ENCODE measurements at places on chromosomes 4 and X.

DNA sequence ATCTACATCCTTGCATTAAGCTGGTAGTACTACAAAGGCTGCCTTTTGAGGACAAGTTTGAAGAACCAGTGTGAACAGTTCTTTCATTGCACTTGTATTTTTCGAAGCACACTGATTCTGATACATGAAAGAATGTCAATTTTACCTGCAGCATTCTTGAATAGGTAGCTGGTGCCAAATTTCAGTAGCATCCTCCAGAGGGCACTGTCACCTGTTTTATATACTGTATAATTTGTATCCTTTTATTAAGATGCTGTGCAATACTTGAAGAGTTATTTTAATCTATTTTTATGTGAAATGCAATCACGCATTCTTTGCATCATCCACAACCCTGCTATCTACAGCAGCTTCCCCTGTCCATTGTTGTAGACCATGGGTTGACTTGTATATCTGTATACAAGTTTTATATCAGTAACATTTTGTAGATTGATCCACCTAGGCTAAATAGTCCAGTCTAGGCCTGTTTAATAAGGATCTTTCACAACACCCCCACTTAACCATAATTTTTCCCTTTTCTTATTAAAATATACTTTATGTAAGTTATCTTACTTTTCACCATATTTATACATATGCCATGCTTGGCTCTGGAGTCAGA, 325.7 kb downstream of the PCDH7 start:
- DNase-seq, result no peak

DNA sequence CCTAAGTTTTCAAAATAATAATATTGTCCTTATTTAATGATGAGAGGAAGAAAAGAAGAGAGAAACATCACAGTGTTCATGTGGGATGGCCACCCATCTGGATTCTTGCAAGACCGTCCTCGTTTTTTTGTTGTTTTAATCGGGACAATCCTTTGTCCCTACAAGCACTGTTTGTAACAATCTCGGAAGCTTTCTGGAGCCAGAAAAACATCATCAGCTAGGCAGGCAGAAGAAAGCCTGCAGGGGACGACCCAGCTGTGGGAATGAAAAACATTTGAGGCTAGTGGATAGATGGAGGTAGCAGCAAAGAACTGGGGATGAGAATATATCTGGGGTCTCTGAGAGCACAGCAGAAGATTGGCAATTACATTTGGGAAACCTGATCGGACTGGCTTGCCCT, 105.6 kb downstream of the DKK2 start:
- no peak for DNase-seq

GRCh38 chr4:179817317-179817716, 2375.1 kb upstream of the AGA start:
- no peak for DNase-seq

DNA sequence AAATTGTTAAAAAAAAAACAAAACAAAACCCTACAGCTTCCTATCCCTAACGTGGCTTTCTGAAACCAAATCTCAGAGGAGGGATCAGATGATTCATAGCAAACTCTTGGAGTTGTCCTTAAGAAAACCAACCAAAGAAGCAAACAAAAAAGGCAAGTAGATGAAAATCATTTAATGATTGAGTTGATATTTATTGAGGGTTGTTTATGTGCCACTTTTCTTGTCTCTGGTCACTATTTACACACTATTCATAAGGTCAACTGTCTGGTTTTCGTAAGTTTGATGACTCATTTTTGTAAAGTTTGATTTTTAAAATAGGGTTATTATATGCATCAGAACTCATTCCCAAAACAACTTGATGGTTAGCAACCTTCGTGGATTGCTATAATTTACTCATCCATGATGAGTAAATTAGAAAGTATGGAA, 133.4 kb downstream of the UNC5C start:
- DNase-seq, result no peak

GRCh38 chr4:173167758-173168395, 734 bp upstream of the GALNT7 start:
- DNase-seq, result peak; percentile 4

GRCh38 chr4:19416146-19416545, 835.6 kb upstream of the SLIT2 start:
- no peak for DNase-seq

DNA sequence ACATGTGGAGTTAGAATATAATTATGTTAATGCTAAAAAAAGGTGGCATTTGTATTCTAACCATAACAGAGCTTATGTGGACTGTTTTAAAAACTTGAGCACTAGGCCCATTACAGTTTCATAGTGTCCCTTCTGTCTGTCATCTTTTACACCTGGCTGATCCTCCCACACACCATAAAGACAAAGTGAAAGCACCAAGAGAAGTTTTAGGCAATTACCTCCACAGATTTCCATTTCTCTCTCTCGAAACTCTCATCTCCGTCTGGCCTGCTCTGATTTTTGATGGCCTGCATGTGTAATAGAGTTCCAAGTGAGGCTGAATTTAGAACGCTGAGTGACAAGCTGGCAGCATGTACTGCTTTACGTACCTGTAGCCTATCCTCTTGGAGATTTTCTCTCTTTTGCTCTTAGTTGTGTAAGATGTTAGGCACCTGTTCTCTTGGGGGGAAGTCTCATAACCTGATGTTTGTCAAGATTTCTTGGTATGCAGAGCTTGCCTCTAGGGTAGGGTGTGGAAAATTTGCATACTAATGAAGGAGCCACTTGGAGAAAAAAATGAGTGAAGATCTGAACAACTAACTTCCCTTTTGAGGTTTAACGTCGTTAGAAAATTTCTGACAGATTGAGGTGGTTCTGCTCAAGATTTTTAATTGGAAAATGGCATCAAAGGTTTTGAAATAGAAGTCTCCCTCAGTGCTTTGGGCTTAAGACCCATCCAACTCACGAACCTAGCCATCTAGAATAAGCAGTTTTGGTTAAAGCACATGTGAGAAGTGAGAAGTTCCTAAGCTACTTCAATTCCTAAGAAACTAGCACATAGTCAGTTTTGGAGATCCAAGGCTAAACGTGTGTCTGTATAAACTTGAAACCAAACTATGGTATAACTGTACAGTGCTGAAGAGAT, 57.6 kb upstream of the RAP1GDS1 start:
- DNase-seq, result no peak

GRCh38 chrX:107730991-107731766, 44.4 kb downstream of the TSC22D3 start:
- no peak for DNase-seq

- no peak for DNase-seq
These were observed 5.8 kb upstream of the USP38 start for GRCh38 chr4:143178923-143179322.

GRCh38 chr4:11397146-11397545, 31.5 kb downstream of the HS3ST1 start:
- DNase-seq, result no peak

DNA sequence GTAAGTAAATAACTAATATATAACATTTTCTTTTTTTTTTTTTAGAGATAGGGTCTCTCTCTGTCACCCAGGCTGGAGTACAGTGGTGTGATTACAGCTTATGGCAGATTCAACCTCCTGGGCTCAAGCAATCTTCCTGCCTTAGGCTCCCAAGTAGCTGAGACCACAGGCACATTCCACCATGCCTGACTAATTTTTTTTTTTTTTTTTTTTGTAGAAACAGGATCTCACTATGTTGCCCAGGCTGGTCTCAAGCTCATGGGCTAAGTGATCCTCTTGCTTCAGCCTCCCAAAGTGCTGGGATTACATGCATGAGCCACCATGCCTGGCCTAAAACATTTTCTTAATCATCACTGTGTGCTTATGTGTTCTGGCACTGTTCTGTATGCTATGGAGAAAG, 32.8 kb downstream of the MGARP start:
- no peak for DNase-seq

GRCh38 chr4:68451246-68452211, 4.3 kb downstream of the TMPRSS11E start:
- no peak for DNase-seq

- no peak for DNase-seq
These were observed 15.0 kb upstream of the RAI2 start for GRCh38 chrX:17876135-17876534.

DNA sequence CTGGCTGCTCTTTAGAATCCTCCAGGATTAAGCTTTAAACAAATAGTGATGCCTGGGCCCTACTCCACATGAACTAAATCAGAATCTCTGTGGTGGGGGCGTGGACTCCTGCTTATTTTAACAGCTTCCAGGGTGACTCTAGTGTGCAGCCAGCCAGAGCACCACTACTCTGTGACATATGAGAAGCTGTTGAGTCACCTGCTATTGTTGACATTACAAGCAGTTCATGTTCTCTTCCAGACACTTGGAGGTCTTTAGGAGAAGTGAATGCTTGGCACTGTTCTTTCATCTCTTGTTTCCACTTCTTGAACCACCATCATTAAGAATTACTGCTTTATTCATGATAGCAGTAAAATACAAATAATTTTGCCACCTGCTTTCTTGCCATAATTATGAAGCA, 426 bp upstream of the C4orf51 start:
- no peak for DNase-seq

DNA sequence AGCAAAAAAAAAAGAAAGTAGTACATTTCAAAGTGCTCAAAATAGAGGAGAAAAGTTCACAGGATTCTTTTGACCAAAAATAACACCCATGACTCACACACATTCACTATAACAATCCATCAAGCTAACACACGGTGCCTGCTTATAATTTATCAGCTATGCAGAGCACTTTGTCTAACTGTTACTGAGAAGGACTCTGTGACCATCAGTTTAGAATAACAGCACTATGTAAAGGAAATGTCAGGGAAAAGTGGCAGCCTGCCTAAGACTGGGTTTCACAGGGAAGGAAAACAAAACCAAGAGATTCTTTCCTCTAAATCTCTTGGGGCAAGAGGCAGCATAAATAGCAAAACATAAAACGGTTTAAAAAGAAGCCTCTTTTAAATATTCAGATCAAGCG, 54.8 kb downstream of the CCDC149 start:
- DNase-seq, result no peak

- DNase-seq, result no peak
These were observed 56.4 kb downstream of the UBE2K start for GRCh38 chr4:39754309-39754708.

DNA sequence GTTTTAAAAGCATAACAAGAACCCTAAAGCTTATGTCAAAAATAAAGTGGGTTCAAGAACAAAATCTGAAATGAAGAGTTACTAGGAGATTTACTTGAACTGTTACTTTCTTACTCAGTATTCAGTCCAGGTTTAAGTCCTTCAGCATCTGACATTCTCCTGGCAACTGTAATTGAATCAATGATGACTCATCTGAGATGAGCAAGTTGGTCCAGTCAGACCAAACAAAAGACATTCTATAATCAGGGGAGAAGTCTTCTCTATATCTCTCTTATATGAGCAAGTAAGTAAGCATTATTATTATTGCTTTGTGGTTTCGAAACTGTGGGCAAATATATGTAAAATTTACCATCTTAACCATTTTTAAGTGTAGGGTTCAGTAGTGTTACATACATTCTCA, 34.6 kb downstream of the MAP9 start:
- DNase-seq, result no peak

DNA sequence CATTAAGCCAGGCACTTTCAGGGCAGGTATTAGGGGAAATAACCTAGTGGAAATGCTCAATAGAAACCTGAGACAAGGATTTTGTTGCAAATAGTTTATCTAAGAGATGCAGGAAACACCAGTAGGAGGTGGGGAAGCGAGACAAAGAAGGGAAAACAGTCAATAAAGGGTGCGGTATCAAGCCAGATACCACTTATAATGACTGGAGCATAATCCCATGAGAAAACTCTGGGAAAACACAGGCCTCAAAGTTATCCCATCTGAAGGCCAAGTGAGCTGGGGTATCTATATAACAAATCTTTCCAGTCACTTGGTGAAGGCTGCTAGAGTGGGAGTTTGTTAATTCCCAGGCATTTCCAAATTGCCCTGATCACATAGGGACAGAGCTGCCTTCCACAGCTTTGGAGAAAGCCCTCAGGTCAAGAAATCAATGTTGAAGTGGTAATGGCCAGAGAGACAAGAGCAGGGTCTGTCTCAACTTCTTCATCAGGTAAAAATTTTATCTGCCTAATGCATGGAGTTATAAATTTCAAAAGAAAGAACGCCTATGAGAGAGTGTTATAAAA, 9.8 kb upstream of the HMGB2 start:
- no peak for DNase-seq

DNA sequence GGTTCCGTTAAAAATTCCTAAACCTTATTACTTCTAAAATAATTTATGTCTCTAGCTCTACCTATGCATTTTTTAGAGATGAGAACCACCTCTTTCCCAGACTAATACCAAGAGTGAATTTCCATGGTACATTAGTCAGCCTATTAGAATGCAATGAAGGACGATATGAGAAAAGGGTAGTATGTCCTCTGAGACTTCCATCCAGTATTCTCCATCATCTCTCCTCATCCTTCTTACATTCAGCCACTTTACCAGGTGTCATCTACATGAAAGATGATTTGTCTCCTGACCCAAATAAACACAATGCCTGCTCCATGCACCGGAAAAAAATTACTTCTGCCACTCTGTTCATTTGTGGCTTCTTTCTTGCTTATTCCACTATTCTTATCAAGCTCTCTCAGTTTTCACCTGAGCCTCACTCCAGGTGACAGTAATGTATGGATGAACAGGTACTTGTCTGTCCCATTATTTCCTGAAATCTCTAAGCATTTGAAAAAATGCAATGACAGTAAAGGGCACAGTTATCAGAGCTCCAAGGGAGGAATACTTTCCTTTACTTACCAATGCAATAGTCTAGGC, 97.9 kb downstream of the MAB21L2 start:
- DNase-seq, result no peak

- DNase-seq, result no peak
These were observed 105.1 kb upstream of the NAP1L5 start for GRCh38 chr4:88802585-88803286.

GRCh38 chr4:183599284-183599683, 59.7 kb downstream of the RWDD4 start:
- DNase-seq, result no peak

- DNase-seq, result no peak
These were observed 38.9 kb upstream of the RBPJ start for GRCh38 chr4:26281881-26282280.

GRCh38 chr4:122293374-122294365, 85.1 kb upstream of the ADAD1 start:
- no peak for DNase-seq

- no peak for DNase-seq
These were observed 34.4 kb upstream of the TET2 start for GRCh38 chr4:105112274-105112673.

GRCh38 chrX:27086237-27086636, 376.9 kb downstream of the PPP4R3C start:
- no peak for DNase-seq

DNA sequence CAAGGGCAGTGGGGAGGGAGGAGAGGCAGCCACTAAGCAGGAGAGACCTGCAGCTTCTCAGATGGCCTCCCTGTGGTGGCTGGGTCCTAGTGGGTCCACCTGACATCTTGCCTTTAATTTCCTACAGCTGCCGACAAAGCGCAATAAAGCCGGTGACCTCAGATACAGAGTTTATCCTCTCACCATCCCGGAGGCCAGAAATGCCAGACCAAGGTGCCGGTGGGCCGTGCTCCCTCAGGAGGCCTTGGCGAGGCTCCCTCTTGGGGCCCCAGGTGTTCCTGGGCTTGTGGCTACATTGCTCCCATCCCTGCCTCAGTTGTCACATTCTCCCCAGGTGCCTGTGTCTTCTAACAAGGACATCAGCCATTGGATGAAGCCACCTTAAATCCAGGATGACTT, 103.0 kb downstream of the ADRA2C start:
- no peak for DNase-seq

- DNase-seq, result no peak
These were observed 25.9 kb upstream of the INTU start for GRCh38 chr4:127606823-127607222.

Data from activated CD4-positive, alpha-beta T cell treated with anti-CD3 and anti-CD28 coated beads, Interleukin-2, amount 50 U/mL, for 4 hours (primary cell).